ENCODE measurements at places on chromosomes 7 and 10. TPM values are rescaled to one million over a fixed set of nuclear protein-coding genes. Genes with fewer than 3 reads are reported as not detected.

Gene FAM131B
- 0.48 TPM for total RNA-seq

DNA sequence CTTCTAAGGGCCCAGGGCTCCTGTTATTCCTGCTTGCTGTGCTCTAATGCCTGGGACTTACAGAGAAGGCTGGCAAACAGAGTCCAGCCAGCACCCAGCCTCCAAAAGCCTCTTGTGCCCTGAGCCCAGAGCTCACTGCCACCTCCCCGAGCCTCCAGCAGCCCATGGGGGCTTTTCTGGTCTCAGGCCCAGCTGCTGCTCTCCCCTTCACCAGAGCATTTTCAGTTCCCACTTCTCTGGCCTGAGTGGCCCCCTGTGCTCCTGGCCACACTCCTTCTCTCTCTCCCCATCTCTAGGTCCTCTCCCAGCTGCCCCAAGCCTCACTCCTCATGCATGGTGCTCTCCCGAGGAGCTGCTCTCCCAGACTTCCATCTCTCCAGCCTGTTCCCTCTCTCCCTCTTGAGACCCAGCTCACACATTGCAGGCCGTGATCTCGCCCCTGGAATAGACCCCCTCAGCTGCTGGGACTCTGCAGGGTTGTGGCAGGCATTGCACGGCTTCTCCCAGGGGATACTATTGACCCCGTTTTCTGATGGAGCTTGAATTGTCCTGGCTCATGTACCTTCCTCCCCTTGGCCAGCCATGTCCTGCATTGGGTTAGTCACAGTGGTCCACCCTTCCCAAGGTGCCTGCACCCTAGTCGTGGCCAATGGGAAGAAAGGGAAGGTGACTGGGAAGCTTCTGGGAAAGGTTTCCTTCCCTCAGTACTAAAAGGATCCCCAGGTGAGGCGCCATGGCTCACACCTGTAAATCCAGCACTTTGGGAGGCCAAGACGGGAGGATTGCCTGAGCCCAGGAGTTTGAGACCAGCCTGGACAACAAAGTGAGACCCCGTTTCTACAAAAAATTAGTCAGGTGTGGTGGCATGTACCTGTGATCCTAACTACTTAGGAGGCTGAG is 9.0 kb upstream of the RASSF4 start:
- DNase-seq: no peak

DNA sequence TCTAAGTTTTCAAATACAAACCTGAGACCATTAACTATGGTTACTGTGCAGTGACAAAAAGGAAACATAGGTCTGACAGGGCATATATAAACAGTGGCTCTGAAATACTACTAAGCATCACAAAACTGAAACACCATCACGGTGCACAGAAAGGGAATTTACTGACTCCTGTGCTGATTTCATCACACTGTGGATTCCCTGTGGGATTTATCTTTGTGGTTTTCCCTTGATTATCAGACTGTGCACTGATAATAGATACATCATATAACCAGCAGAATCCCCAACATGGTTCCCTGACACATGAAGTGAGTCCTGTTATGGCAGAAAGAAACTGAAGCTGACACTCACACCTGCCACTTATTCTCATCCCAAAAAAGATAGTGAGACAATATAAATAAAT is 676.3 kb upstream of the KCND2 start:
- no peak for DNase-seq

DNA sequence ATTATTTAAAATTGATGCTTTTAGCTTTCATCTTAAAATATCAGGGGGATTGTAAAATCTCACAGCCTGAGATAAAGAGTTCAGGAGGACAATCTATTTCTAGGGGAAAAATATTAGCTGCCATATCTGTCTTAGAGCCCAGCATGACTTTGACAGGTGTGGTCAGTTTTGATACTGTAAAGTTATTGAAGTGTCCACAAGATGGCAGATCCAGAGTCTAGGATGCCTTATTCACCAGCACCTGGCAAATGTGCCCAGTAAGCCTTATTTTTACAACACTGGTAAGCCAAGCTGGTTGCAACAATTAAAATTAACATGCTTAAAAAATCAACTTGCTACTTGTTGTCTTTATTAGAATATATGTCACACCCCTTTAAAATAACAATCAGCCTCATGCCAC is 579.3 kb downstream of the SH2D4B start:
- no peak for DNase-seq

DNA sequence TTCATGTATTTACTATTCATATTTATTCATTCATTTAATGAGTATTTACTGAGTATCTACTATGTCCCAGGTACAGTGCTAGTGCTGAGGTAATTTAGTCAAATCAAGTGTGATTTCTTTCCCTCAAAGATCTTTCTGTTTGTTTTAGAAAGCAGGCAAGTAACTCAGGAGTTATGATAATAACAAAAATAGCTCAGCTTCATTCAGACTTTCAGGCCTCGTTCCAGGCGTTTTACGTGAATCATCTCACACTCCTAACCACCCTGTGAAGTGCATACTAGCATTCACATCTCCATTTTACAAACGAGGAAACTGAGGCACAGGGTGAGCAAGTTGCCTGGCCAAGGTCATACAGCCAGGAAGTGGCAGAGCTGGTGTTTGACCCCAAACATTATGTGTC is 468.7 kb upstream of the C7orf33 start:
- no peak for DNase-seq

Gene ZNF487
- total RNA-seq: 16.4 TPM

Gene CHCHD2
- total RNA-seq: 363 TPM

Gene NKX1-2
- total RNA-seq: not detected

DNA sequence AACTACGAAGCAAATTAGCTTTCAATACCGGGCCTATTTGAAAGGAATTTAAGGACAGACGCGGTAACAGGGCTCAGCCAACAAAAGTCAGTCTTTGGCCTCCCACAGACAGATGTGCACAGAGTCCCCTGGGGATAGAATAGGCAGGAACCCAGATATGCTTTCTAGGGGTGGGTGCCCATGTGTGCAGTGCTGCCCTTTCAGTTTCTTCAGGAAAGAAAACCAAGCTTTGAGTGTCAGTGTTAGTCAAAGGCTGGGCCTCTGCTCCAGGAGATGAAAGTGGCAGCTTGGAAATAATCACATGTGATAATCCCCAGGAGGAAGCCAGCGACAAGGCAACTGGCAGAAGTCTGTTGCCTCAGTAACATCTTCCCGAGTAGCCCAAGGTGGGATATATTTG is 43.8 kb upstream of the CSTF2T start:
- DNase-seq: no peak

GRCh38 chr10:64426745-64427144 is 905.5 kb downstream of the REEP3 start:
- no peak for DNase-seq

Gene GHRHR
- not detected for total RNA-seq

GRCh38 chr7:44257213-44257612 is 56.4 kb downstream of the YKT6 start:
- DNase-seq: no peak

DNA sequence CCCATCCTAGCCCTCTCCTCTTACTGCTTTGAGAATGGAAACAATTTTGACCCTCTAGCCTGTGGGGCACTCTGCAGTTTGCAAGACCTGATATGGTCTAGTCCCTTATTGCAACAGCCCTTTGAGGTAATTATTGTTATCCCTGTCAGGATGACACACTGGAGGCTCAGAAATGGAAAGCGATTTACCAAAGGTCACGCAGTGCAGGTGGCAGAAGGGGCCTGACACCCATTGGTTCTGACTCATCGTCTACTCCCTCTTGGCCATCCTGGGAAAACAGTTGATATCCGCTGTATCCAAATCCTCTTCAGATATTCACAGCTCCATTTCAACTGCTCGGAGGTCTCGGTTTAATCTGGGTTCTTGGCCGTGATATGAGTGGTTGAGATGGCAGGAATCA is 44.7 kb upstream of the AQP1 start:
- DNase-seq: no peak

DNA sequence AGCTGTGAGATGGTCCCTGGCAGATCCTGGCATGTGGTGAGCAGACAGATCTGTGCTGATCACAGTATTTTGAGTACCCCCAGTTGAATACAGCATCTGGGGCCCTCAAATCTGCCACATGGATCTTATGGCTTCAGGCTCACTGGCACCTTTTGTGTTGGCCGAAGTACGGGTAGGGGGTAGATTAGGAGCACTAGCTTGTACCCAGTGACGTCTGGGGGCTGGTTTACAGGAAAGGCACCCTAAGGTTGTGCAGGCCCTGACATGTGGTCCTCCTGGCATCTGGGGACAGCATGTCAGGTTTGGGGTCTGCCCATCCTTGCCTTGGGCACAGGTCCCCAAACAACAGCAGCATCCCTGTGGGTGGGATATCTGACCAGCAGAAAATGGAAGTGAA is 53.2 kb downstream of the SYPL1 start:
- DNase-seq: no peak

Data from breast epithelium (tissue), 4 donors.